Suppressor macrophage treated with lipopolysaccharide for 1 hour (primary cell): ENCODE measurements at places on chromosomes 11 and 22.
A peak's percentile ranks its signal among the peaks of the same experiment; 100 is the strongest.

GRCh38 chr11:131025020-131025419 lies 108.7 kb upstream of the SNX19 start:
- no peak for DNase-seq

DNA sequence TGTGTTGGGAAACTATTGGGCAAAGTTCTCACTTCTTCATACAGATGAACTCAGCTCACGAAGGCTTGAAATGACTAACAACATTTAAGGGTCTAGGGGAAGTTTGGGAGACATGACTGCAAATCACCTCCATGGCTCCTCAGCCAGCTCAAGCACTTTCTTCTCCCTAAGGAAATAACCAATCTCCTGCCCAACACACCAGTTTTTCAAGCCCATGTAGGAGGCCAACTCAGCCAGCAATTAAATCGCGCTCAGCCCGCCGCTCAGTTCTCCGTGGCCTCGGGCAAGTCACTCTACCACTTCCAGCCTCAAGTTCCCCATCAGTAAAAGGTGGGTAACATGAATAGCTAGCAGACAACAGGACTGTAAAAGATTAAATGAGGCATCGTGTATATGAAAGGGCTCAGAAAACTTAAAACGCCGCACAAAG lies 796 bp downstream of the POLDIP3 start:
- DNase-seq, result peak; percentile 91

- no peak for DNase-seq
Measured at GRCh38 chr11:65315866-65316226, 1.2 kb downstream of the CDC42EP2 start.

DNA sequence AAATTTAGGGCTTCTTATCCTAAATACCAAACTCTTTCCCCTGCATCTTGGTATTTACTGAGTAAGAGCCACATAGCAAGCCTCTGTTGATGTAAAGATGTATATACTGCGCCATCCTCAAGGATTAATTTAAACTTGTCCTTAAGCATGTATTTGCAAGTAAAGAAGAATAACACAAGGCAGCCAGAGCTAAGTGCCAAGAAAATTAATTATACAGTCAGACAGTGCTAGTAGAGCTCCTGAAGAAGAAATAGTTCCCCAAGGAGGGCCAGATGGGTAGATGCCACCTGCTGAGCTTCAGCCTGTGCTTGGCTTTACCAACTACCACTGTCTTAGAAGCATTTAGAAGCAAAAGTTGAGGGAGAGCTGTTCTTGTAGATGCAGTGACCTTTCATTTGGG lies 470.0 kb downstream of the BUD13 start:
- no peak for DNase-seq

DNA sequence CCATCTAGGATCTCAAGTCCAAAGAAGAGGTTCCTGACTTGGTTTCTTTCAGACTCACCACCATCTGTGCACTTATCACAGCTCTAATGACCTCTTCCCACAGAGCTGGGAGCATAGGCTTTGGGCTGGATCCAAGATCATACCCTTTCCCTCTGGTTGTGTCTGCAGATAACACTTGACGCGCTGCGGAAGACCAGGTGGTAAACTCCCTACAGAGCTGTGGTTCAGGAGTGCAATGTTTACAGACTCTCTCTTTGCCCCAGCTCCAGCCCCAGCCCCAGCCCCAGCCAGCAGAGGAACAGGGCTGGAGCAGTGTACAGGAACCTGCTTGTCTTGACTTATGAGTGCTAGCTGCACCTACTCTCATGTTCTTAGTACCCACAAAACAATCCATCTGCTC lies 274.4 kb upstream of the SYN3 start:
- DNase-seq, result no peak

- peak; percentile 28 for DNase-seq
Measured at GRCh38 chr22:21984793-21985192, 2.2 kb upstream of the TOP3B start.

DNA sequence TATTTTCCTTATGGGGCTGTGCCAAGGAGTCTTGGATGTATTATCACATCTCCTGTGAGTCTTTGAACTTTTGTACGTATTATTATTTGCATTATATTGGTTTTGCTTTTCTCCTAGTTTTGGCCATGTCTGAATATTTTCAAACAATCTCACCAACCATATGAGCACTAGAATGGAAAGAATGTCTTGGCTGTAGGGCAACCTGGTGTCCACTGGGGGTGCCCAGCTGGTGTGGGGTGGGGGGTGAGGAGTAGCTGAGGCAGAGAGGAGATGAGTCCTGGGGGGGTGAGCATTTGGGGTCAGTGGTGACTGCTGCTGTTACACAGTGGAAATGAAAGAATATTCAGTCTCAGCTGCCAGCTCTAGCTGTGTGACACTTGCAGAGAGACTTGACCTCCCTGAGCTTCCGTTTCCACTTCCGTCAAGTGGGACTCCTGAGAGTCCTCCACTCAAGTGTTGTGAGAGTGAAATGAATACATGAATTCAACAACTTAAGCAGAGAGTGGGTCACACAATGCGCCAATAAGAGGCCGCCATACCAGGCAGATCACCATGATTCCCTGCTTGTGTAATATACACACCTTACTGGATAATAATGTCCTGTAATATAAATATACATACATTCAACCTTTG lies 12.7 kb upstream of the PVALB start:
- DNase-seq, result no peak

DNA sequence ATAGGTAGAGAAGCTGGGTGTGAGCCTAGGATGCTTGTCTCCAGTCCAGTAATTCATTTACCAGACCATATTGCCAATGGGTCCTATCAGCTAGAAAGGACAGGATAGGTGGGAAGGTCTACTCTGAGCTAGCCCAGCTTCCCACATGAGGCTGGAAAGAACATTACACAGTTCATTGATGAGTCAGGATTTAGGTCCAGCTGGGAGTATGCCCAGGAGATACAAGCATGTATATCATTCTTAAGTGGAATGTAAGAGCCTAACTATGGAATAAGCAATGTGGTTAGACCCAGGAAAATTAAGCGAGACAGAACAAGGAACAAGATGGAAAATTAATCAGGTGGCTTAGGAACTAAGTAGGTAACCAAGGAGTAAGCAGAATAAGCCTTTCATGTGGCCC lies 59.0 kb upstream of the TBCEL start:
- DNase-seq, result no peak

DNA sequence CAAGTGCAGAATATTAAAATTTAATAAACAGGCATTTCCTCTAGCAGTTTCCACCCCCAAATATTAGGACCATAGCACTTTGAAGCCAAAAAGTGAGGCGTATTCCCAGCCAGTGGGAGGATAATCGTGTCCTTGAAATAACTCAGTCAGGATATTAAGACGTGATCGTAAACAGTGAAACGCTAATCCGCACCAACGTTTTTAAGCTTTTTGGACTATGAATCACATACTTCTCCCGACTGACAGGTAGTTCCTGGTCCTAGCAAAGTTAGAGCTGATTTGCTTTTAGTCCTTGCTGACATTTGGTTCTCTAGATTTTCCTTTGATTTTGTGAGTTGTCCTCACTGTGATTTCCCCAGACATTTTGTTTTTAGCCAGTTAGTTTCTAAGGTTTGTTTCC lies 197.1 kb upstream of the ARHGAP20 start:
- DNase-seq, result no peak

GRCh38 chr11:73566422-73566821 lies 31.5 kb downstream of the FAM168A start:
- DNase-seq, result no peak

GRCh38 chr11:69567951-69568808 lies 72.8 kb upstream of the CCND1 start:
- no peak for DNase-seq

DNA sequence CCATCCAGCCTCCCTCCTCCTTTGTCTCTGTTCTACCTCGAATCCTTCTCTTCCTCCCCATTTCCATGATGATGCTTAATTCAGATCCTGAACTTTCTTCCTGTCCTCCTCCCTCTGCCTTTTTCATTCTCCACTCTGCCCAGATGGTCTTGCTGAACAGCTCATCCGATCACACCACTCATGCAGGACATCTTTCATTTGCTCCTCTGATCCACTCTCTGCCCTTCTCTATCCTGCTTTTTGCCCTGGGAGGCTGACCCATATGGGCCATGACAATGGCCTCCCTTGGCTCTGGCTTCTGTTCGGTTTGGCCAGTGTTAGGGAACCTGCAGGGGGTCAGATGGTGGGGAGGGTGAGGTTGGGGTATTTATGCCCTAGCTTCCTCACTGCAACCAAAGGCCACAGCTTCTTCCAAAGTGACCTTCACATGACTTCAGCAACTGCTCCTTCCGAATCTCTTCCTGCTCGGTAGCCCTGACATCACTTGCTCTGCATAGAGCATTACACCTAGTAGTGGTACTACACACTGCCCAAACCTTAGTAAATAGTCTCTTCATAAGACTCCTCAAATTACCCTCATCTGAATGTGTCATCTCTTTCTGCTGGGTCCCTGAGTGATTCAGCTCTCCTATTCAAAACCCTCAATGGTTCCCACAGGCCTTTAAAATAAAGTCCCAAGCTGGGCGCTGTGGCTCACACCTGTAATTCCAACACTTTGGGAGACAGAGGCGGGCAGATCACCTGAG lies 32.7 kb upstream of the MICAL2 start:
- DNase-seq, result no peak

GRCh38 chr11:69892237-69892985 lies 73.2 kb upstream of the FGF3 start:
- DNase-seq, result no peak

DNA sequence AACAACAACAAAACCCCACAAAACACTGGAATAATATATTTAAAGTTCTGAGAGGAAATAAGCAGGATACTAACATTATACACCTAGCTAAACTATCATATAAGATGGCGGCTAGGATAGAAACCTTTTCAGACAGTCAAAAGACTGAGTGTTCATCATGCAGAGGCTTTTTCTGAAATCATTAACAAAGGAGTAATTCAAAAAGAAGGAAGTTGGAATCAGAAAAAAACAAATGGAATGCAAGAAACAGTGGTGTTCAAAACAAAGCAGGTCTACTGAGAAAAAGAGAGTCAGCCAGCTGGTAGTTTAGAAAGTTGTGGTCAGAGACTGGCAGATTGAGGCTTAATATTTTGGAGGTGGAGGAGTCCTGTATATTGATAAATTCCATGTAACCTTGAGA lies 30.1 kb upstream of the ZBTB44 start:
- DNase-seq, result no peak

- no peak for DNase-seq
Measured at GRCh38 chr22:36982136-36982535, 37.1 kb downstream of the TST start.

- no peak for DNase-seq
Measured at GRCh38 chr11:69651834-69652620, 11.1 kb downstream of the CCND1 start.

- DNase-seq, result no peak
Measured at GRCh38 chr11:46134540-46134939, 13.3 kb upstream of the PHF21A start.

- DNase-seq, result no peak
Measured at GRCh38 chr22:31481129-31481528, 8.5 kb downstream of the EIF4ENIF1 start.

- DNase-seq, result peak; percentile 85
Measured at GRCh38 chr11:35158701-35159510, 19.9 kb downstream of the CD44 start.

- no peak for DNase-seq
Measured at GRCh38 chr22:42021571-42021970, 23.0 kb downstream of the WBP2NL start.

GRCh38 chr11:69252490-69252837 lies 41.5 kb upstream of the MYEOV start:
- DNase-seq, result no peak

- no peak for DNase-seq
Measured at GRCh38 chr11:10645212-10645795, 48.3 kb downstream of the IRAG1 start.

DNA sequence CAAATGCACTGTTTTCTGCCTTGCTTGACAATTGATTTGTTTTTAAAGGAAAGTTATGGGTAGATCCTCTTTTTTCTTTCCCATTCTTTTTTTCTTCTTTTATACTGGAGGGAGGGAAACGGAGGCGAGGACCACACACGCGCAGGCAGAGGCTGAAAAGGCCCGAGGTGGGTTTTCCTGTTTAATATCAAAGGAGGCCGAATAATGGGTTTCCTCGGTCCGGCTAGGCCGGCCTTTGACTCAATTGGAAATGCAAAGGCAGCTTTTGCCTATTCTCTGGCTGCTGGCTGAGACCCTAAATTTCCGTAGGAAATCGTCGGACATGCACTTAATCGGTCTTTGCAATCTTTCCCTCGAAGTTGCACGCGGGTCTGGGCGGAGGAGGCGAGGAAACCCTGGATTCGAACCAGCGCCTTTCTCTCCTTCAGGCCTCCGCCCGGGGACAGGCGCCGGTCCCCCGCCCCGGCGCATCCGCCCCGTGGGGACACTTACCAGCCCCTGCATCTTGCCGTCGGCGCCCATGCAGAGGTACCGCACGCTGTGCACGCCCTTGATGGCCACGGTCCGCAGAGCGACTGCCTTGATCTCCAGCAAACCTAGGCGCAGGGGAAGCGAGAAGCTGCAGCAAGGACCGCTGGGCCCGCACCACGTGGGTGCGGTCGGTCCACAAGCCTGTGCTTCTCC lies 911 bp downstream of the FGF19 start:
- no peak for DNase-seq

DNA sequence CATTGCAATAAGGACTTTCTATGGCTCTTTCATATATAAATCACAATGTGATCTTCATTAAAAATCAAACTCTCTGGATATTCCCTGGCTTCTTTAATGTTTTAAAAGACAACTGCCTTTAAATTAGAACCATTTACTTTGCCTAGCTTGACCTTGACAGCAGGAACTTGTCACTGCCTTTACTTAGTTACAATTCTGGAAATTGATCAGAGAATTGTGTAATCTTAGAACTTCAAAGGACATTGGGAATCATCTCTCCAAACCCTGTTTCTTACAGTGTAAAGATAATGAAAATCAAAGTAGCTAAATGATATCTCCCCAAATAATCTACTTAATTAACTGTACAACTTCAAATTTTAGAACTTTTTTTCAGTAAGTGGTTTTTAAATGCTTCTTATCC lies 517.6 kb upstream of the CCDC179 start:
- DNase-seq, result no peak

- DNase-seq, result no peak
Measured at GRCh38 chr22:37599153-37599552, 9.5 kb upstream of the GGA1 start.

DNA sequence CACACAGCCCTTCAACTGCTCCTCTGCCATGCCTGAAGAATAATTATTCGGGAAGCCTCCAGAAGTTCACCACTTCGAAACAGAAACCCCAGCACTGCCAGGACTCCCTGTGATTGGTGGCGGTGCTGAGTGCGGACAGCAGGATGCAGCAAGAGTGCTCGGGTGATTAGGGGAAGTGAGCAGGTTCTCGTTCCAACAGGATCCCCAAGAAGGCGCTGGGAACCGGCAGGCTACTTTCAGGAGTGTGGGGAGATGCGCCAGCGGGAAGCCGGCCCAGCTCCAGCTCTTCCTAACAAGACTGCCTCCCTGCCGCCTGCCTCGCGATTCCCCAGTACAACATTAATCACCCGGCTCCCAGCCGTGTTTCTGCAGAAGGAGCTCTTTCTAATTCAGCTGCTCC lies 630.2 kb downstream of the BRD1 start:
- DNase-seq, result no peak

GRCh38 chr11:113505541-113506375 lies 30.6 kb upstream of the DRD2 start:
- no peak for DNase-seq
